Stimulated activated CD4-positive, alpha-beta T cell treated with anti-CD3 and anti-CD28 coated beads, Interleukin-12 subunit alpha, Interleukin-12 subunit beta, amount 100 ng/mL, for 24 hours (primary cell): ENCODE measurements at places on chromosomes 3 and 15.

DNA sequence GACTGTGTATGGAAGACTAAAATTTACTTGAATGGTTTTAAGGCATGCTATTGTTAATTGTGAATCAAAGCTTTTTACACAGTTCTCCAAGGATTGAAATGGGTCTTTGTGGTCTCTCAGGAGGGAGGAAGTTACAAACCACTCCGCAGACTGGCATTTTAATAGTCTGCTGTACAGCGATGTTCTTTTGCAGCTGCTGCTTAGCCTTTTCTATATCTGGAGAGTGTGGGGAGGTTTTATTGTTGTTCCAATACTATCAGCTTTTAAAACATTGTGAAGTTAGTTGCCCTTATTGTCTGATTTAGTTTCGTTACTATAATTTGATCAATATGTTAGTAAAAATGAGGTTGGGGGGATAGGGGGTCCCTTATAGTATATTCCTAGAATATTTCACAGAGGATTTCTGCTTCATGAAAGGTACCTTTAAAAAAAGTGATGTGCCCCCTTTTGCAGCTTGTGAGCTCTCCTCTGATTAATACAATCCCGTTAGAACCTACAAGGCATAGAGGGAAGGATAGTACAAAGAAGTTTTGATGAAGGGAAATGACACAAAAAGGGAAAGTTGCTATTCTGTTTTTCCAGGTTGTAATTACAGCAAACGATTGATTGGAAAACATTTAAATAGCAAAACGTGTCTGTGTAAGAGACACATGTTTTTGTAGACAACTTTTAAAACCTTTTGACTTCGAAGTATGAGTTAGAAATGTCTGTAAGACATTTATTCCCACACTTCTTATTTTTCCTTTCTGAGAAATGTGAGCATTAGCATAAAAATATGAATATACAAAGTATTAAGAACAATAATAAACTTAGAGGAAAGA, 158.3 kb upstream of the CGNL1 start:
- no peak for DNase-seq

- no peak for DNase-seq
Measured at GRCh38 chr15:70826634-70827033, 27.3 kb downstream of the LARP6 start.

GRCh38 chr15:77542491-77543001, 90.2 kb downstream of the LINGO1 start:
- no peak for DNase-seq

DNA sequence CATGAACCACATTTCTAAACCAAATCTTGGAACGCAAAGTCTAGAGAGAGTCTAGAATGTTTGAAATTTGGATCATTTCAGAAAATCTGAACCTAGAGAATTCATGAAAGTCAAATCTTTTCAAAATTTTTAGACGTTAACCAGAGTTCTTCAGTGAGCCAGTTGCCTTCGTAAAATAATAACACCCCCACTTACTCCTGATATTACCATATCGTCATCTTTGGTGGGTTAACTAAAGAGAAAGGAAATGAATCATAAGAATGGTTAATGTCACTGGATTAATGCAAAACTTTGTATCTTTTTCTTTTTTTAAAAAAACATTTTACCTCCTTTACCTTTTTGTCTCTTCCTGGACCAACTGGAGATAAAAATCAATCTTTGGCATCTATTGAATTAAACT, 1.2 kb upstream of the ZBED2 start:
- DNase-seq, result no peak

GRCh38 chr3:109116031-109116430, 1.9 kb downstream of the MORC1 start:
- DNase-seq, result no peak

GRCh38 chr15:72237853-72238224, 6.8 kb upstream of the PKM start:
- no peak for DNase-seq

GRCh38 chr3:100141586-100141985, 27.3 kb upstream of the FILIP1L start:
- DNase-seq, result no peak

DNA sequence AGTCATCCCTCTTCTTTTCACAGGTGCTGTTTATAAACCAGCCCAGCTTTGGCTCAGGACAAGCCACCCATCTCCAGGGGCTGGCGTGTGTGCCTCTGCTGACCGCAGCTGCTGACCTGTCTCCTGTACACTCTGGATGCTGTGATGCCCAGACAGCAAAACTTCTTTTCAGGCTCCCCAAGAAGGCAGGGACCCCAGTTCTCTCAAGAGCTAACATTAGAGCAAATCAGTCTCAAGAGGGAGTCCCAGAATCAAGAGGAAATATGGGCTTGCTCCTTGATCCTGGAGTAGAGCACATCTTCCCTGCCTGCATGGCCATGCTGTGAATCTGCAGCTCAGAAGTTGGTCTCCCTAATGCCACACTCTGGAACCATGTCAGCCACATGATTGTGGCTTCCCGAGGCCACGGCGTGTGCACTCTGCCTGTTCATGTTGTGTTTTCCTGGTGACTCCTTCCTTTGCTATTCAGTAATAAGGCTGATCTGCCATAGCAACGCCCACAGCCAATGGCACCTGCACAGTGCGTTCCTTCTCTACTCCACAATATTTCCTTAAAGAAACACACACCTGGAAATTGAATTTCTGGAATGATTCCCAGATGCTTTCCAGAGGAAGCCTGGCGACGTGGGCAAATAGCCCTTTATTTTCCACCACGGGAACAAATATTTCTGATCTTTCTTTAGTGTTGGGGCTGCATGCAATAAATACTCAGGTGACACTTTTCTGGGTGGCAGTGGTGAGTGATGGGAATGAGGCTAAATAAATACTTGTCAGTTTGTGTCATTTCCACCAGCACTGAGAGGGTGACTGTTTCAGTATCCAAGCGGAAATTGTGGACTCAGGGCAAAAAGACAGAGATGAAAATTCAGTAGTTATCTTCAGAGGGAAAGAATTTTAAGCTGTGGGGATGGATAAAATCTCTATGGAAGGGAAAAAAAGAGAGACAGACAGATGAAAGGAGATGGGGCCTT, 21.9 kb upstream of the THSD4 start:
- no peak for DNase-seq

DNA sequence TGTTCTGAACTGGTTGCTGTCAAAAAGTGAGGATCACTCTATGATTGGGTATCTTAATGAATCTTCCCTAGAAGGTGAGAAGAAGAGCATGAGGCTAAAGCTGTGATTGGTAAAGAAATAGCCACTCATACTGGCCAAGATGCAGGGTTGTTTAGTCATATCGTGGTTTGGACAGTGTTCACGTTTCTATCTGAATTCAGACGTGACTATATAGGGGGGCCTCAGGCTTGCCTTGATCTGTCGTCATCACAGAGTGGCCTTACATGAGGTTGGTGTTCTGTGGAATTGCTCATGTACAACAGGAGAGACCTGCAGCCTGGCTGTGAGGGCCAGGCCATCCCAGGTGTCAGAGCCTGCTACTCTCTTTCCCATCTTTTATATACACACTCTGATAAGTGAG, 12.4 kb downstream of the RTP2 start:
- DNase-seq, result no peak

DNA sequence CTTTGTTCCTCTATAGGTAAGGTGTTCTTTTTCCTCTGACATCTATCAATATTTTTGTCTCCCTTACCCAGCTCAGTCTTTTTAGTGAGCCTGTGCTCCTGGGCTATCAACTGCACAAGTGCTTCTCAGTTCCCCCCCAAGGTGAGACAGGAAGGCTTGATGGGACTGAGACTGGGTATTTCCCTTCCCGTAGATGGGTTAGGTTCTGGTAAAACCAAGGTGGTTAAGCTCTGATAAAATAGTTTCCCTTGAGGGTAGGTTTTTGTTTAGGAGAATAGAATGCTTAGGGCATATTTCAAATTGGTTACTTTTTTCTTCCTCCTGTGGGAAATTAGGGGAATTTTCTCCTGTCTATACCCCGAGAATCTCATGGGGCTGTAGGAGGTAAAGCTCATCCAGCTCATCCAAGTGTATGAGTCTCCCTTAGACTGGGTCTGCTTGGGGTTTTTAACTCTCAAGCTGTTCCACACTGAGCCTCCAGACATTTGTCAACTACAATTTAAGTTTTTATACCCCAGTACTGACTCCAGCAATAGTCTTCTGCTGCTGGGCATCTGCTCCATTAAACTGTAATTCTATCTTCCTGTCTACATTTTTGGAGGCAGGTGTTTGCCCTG, 44.9 kb downstream of the OXSR1 start:
- DNase-seq, result no peak

DNA sequence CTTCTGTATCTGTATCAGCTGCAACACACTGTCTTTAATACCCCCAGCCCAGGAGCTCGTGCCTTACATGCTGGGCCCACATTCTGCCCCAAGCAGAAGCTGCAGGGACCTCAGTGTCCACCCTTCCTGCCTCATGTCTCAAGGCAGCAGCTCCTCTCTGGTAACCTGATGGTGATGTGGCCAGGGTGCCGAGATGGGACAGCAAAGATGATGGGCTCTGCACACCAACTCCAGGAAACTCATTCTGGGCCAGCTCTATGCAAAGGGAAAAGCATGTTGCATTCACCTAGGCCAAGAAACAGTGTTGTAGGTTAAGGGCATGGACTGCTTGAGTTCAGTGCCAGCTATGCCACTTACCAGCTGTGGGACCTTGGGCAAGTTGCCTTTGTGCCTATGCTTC, 79.5 kb upstream of the PRR23C start:
- DNase-seq, result no peak

DNA sequence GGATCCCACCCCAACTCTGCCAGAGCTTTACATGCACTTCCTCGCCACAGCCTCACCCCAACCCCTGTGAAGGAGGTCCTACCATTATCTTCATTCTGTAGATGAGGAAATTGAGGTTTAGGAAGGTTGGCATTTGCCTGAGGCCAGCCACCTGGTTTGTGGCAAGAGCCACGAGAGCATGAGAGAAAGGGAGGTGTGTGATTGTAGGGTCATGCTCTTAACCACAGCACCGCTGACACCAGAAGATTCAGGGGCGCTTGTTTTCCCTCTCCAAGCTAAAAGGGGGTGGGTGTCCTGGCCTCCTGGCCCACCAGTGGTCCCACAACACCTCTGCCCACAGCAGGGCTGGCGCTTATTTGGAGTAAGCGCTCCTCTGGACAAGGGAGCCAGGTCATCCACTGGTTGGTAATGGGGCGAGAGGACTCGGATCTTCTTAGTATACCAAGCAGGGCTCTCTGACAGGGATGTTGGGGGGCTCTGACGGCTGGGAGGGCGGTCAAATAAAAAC, 691 bp downstream of the RHCG start:
- no peak for DNase-seq

DNA sequence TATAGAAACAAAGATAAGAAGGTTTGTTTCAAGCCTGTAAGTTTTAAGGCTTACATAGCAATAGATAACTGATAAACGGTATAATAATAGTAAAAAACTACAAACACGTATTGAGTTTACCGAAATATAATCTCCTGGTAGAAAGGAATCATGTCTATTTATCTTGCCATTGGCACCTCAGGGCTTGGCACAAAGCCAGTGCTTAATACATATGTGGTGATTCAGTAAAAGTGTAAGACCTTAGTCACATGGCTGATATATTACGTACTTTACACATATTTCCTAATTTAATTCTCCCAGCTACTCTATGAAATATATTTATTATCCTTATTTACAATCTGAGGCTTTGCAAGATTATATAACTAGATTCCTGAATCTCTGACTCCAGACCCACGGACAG, 32.0 kb upstream of the SLCO3A1 start:
- no peak for DNase-seq

DNA sequence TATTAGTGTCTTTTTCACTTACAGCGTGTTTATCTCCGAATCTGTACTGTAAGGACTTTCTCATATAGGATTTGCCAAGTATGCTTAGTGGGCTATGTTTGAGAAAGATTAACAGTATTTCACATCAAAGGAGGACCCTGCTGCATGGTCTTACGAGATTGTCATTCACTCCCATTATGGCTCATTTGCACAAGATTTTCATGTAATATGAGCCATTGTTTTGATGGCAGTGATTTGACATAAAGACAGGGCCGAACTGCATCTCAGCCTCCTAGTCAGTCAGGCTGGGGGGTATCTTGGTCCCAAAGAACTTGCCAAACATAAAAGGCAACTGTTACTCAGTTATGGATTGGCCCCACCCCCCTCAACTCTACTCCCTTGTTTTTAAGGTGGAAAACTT, 205.9 kb downstream of the ZIC1 start:
- no peak for DNase-seq

DNA sequence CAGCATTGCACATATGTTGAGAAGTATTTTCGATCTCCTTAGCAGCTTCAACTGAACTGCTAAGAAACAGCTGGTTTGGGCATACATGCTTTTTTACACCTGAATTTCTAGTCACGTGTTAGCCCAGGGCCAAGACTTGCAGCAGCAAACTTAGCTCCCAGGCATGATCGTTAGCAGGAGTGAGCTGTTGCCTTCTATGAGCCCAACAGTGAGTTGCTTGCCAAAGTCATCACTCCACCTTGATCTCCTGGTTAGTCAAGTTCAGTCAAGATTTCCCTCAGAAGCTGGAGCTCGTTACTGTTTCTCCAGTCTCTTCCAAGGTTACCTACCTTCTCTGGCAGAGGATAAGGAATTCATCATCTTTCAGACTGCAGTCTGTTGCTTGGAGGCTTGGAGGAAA, 100.4 kb upstream of the SEMA6D start:
- DNase-seq, result no peak

DNA sequence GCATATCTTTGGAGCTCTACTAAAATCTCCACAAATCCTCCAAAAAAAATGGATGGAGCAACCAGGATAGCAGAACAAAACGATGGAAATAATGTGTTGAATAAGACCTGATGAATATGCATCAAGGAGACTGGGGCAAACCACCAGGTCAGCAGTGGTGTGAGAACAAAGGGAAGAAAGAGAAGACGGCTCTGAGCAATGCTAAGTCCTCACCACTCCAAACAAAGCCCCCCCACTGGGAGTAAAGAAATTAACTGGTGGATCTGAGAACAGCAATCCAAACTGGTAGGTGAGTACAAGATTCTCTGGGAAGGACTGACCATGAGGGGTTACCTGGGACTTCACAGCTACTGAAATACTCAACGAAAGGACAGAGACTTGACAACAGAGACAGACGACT, 977.3 kb downstream of the TBL1XR1 start:
- DNase-seq, result no peak

- DNase-seq, result no peak
Measured at GRCh38 chr15:60072826-60073465, 68.8 kb downstream of the FOXB1 start.

DNA sequence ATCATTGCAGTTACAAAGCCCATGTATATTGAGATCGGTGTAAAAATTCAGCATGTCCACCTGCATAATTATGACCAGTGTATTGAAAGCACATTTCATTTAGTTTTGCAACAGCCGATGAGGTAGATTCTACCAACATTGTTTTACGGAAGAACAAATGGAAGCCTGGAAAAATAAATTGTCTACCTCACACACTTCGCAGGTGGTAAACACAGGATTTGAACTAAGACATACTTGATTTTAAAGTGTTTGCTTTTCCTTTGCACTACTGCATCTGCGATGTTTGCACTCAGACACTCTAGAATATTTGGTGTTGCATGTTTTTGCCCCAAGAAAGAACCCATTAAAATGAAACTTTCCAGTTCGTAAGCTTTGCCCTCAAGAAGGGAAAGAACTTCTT, 148.4 kb downstream of the PGPEP1L start:
- DNase-seq, result no peak

GRCh38 chr3:198081421-198081844, 121.4 kb downstream of the LMLN start:
- DNase-seq, result no peak

GRCh38 chr3:60703008-60703407, 548.2 kb downstream of the FHIT start:
- no peak for DNase-seq

GRCh38 chr15:70259640-70260508, 162.2 kb upstream of the TLE3 start:
- no peak for DNase-seq

- no peak for DNase-seq
Measured at GRCh38 chr3:142104763-142105162, 44.6 kb downstream of the TFDP2 start.

- DNase-seq, result no peak
Measured at GRCh38 chr3:197023241-197023997, 6.2 kb downstream of the MELTF start.
